ENCODE measurements at places on chromosomes 4 and X.

DNA sequence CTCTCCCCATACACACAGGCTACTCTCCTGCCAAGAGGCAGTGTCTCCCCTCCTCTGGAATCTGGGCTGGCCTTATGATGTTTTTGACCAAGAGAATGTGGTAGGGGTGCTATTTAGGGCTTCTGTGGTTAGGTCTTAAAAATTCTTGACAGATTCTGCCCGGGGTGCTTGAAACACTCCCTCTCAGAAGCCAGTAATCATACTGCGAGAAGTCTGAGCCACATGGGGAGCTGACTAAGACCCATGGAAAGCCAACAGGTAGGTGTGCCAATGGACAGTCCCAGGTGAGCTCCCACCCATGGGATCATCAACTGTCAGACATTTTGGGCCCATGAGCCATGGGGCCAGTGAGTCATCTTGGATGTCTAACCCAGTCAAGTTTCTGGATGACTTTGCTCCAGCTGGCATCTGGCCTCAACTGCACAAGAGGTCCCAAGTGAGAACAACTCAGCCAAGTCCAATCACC, 315.7 kb downstream of the FBXW7 start:
- peak; percentile 30 for DNase-seq

DNA sequence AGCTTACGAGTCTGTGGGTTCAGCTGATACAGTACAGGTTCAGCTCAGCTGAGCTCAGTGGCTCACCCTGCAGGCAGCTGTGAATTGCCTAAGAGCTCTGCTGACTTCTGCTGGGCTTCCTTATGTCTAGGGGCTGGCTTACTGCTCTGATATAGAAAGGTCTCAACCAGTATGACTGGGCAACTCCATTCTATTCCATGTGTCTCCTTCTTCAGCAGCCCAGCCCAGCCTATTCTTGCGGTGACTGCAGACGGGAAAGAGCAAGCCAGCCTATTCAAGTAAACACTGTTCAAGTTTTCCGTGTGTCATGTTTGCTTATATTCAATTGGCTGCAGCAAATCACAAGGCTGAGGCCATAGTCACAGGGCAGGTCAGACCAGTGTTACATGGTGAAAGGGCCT, 615.4 kb upstream of the ZFP42 start:
- DNase-seq, result peak; percentile 38

DNA sequence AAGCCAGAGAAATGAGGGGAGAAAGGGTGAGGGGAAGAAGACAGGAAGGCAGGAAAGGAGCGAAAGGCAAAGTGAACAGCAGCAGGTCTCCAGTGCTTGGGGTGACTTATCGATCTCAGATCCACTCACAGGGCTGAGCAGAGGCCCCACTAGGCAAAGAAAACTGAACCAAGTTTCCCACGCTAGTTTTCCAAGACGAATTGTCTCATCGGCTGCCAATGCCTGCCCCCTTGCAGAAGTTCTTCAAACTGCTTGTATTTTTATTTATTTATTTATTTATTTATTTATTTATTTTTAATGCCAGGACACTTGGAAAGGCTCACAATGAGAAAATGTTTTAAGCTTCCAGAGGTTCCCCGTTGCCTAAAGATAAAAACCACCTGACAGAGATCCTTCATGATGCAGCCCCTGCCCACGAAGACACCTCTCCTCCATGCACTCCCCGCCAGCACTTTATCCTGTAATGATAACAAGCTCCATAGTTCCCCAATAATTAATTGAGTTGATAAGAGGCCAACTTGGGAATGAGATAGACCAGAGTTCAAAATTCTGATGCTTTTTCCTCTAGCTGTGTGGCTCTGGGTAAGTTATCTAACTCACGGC, 43.2 kb downstream of the QDPR start:
- peak; percentile 56 for DNase-seq

GRCh38 chr4:20944961-20945360, 244.7 kb downstream of the PACRGL start:
- DNase-seq, result no peak

GRCh38 chr4:112979881-112980421, 69.5 kb upstream of the ANK2 start:
- no peak for DNase-seq

GRCh38 chr4:15558561-15558960, 88.9 kb downstream of the CC2D2A start:
- no peak for DNase-seq

- DNase-seq, result no peak
These were observed 125.1 kb downstream of the HS6ST2 start for GRCh38 chrX:132833373-132833772.

- peak; percentile 50 for DNase-seq
These were observed 33.9 kb upstream of the ADGRG2 start for GRCh38 chrX:19156186-19156585.

DNA sequence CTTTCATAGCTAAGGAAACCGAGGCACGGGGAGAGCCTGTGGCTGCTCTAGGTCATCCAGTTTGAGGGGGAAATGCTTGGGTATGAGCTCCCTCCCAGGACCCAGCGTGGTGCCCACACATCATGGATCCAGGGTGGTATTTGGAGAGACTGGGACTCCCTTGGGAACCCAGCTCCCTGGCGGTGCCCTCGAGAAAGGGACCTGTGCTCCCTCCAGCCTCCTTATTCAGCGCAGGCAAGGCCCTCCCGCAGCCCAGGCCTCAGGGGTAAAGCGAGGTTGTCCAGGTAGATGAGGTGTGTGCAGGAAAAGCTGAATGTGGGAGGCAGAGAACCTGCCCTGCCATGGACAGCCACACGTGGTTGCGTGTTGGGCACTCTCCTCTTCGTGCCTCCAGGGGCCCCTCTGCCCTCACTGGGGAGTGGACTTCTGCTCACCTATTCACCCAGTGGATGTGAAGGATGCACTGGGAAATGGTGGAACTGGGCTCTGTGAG, 53.8 kb upstream of the GPR78 start:
- DNase-seq, result no peak

- no peak for DNase-seq
These were observed 129.8 kb downstream of the UGT8 start for GRCh38 chr4:114728426-114728825.

GRCh38 chrX:133907606-133908005, 77.8 kb downstream of the GPC3 start:
- DNase-seq, result no peak

- peak; percentile 46 for DNase-seq
These were observed 275.3 kb upstream of the SPOCK3 start for GRCh38 chr4:167509551-167509950.

GRCh38 chr4:32341342-32341741, 1621.2 kb downstream of the PCDH7 start:
- no peak for DNase-seq

GRCh38 chr4:52588097-52588496, 71.0 kb downstream of the USP46 start:
- peak; percentile 33 for DNase-seq

- peak; percentile 70 for DNase-seq
These were observed 53.8 kb downstream of the VSIG4 start for GRCh38 chrX:65985922-65986588.

- no peak for DNase-seq
These were observed 546 bp downstream of the ZRSR2 start for GRCh38 chrX:15790769-15791290.

- DNase-seq, result peak; percentile 66
These were observed 506.9 kb upstream of the PCDH10 start for GRCh38 chr4:132642016-132642817.

- DNase-seq, result no peak
These were observed 24.1 kb downstream of the CXCL8 start for GRCh38 chr4:73764513-73764912.

GRCh38 chrX:137565921-137566745, at the start of gene ZIC3:
TSS of gene ZIC3 (plus strand) at chrX:137566127. CDS start at chrX:137566692, 565 bp downstream.
- DNase-seq, result no peak

GRCh38 chr4:94757192-94758140, at the start of gene BMPR1B:
TSS of gene BMPR1B (plus strand) at chr4:94757955. CDS start at chr4:95104425, 346,470 bp downstream.
- peak; percentile 80 for DNase-seq

DNA sequence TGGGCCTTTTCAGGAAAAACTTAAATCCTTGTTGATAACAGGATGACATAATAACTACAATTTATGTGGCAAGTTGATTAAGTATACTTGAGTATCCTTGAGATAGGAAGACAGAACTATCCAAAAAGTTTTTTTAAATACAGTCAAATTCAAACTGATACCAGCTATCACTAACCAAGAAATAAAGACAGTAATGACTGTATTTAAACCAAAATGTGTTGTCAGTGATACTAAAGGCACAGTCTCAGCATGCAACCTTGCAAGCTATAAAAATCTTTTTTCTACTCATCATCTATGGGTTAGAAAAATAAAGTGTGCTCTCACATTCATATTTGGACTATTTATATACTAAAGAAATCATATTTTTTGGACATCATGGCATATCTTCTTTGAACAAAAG, 64.7 kb downstream of the PAPSS1 start:
- DNase-seq, result no peak

GRCh38 chrX:23263892-23264291, 70.8 kb upstream of the PTCHD1 start:
- DNase-seq, result no peak

DNA sequence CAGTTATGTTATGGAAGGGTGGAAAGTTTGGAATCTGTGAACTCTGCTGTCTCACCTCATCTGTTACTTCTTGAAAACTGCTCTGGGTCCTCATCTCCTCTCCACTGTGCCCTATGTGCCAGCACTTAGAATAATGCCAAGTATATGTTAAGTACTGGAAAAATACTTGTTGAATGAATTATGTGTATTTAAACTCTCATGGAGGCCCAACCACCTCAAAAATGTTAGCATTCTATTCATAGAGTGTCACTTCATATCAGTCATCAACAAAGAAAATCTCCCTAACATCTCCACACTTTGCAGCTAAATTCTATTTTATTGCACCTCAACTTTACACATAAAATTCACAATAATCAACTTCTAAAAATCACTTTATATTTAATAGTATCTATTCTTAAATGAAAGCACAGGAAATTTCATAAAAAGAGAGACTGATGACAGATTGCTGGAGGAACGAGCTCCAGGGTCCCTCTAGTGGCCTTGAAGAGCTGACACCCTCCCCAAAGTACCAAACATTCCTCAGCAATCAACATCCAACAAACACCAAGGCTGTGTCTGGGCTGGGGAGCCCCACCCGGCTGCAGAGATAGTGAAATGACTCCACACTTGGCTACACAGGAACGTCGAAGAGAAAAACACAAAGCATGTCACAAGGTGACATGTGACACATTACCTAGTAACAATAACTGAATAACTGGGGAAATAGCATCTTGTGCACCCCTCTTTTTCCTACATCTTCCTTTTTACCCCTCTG, 45.8 kb downstream of the SLC39A8 start:
- peak; percentile 58 for DNase-seq

GRCh38 chr4:41142376-41143310, 71.7 kb downstream of the APBB2 start:
- DNase-seq, result no peak

- no peak for DNase-seq
These were observed 11.7 kb upstream of the CLDN34 start for GRCh38 chrX:9955506-9955905.

GRCh38 chrX:153507484-153508178, 9.8 kb upstream of the ATP2B3 start:
- DNase-seq, result peak; percentile 68

DNA sequence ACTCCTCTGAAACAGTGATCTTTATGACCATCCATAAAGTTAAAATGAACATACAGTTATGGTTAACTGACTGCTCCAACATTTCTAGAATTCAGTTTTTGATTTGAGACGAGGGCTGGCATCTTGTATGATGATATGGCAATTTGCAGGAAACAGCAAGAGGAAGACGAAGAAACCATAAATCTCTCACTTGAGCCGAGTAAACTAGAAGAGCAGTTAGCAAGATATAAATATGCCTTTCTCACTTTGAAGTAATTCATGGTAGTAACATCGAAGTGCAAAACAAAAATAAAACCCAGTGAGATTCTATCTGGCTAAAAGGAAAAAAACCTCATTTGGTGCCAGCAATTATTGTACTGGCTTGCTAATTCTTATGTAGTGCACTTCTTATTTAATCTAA, 139.0 kb upstream of the SPRY1 start:
- DNase-seq, result no peak

DNA sequence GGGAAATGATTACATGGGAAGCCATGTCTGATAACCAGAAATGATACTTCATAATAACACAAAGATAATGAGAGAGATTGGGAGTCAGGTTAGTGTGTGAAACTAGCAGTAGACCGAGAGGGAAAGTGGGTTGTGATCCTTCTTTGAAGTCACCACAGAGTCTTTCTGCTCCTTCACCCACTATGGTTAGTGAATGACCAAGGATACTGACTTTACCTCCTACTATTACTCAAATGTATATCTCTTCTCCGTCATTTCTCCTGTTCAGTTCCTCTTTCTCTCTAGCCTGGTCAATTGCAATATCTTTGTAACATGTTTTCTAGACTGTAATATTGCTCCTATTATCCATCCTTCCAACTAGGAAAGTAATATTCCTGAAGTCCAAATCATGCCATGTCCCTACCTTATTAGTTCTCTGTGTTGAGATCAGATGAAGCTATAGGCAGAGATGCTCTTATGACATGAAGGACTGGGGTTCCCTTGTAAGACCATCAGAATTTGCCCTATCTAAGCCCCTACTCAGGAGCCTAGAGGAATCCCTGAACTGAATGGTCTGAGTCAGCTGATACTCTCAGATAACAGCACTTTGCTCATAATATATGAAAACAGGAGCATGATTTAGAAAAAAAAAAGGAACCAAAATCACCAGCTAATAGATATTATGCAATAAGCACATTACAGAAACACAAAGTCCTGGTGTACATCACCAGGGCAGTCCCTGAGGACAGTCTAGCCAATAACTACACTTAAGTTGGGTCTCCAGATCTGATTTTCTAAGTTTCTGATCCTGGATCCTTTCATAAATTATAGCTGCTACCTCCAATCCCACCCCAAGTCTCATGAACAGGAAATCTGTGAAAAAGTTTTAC, 81.2 kb downstream of the SHROOM3 start:
- DNase-seq, result no peak

- no peak for DNase-seq
These were observed 25.7 kb downstream of the SGMS2 start for GRCh38 chr4:107850438-107850837.

DNA sequence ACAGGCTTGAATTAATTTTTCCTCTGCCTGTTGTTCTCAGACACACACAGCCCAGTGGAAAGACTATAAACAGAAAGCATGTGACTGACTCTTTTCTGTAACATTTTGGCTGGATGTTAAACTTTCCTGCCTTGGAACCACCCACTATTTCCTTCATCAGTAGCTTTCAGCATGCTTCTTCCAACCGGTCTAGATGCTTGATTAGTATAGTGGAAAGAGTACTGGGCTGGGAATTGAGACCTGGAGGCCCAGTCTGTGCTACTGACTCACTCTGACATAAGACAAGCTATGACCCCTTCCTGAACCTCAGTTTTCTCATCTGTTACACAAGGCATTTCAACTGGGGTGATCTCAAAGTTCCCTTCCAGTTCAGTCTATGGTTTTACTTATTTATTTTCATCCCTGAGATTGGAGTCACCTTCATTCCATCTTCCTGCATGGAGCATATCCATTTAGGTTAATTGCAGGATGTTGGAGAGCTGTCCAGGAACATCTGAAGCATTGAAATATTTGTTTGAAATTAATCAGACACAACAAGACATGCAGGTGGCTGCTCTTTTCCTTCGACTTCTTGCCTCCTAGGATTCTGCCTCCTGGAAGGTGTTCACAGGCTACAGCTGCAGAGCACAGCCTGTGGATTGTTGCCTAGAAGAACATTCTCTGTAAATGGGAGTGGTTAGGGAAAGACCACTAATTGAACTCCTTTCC, 173.4 kb downstream of the RTL9 start:
- no peak for DNase-seq

- peak; percentile 68 for DNase-seq
These were observed 339.0 kb upstream of the BOD1L1 start for GRCh38 chr4:13966231-13967195.

GRCh38 chr4:69800599-69800998, 40.2 kb upstream of the SULT1B1 start:
- peak; percentile 19 for DNase-seq

All from MCF 10A (cell line).